Right hindlimb (tissue), 1 donor: ENCODE measurements at places on chromosomes 1 and 21.
A peak's percentile ranks its signal among the peaks of the same experiment; 100 is the strongest.

GRCh38 chr1:18013216-18013615 is 94.4 kb upstream of the IGSF21 start:
- DNase-seq = no peak

DNA sequence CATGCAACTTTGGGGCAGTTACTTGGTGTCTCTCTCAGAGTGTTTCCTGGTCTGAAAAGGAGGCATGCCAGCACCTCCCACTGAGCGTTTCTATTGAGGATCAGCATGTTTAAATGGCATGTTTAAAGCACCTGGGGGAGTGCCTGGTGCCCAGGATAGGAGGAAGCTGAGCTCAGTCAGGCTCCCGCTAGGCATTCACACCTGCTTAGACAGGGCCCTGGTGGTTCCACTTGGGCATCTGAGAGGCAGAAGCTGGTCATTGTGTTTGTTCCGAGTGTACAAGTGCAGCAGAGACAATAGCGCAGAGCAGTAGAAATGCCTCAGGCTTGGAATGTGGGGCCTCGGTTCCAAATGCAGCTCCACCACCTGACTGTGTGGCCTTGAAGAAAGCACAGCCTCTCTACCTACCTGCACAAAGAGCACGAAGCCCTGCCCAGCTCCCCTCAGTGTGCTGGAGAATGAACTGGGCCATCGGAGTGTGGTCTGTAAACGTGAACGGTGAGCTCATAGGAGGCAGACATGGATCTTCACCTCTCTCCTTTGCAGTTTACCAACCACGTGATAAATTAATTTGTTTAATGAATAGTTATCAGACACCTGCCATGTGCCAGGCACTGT is 20.3 kb upstream of the TMEM222 start:
- no peak for DNase-seq

- DNase-seq = no peak
Measured at GRCh38 chr1:169363046-169363730, 4.4 kb downstream of the NME7 start.

GRCh38 chr1:41891199-41891896 is 27.4 kb downstream of the HIVEP3 start:
- no peak for DNase-seq

- DNase-seq = no peak
Measured at GRCh38 chr1:155245163-155245524, 10.1 kb downstream of the ENTREP3 start.

DNA sequence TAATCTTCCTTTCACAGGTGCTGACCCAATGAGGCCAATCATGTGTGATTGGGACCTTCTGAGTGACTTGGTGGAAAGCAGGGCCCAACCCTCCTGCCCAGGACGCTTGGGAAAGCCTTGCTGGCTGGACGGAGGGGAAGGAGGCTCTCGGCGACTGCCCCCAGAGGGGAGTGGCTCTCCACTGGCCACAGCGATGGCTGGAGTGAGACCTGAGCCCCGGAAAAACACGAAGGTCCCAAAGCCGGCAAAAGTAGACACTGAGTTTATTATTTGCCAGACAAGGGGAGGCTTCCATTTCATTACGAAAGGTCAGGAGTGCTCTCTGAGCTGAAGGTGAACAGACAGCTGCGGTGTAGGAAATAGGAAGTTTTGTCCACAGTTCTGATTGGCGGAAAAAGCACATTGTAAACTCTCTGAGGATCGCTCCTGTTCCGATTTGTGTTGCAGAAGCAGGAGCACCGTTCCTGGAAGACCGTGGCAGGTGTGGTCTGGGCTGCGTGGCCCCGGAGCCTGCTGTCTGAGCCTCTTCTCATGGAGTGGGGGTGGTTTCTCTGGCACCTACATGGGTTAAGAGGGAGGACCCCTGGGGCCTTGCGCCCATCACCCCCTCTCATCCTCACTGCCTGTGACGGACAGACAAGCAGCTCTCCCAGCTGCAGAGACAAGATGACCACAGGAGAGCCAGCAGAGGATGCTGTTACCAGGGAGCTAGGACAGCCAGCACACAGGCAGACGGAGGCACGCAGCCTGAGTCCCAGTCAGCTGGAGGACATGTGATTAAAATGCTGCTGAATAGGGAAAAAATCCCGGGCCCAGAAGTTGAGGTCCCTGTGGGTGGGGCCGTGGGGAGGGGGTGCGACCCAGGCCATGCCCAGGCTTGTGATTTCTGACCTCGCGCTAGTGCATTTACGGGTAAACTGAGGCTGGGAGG is 41.5 kb downstream of the KRTAP10-1 start:
- no peak for DNase-seq

- no peak for DNase-seq
Measured at GRCh38 chr1:17198476-17199258, 6.3 kb upstream of the PADI1 start.

GRCh38 chr1:42450061-42450460 is 5.8 kb downstream of the ZMYND12 start:
- no peak for DNase-seq

- DNase-seq = no peak
Measured at GRCh38 chr1:24136956-24137539, 5.9 kb downstream of the IL22RA1 start.

GRCh38 chr1:204941421-204942338 is 71.0 kb downstream of the NFASC start:
- DNase-seq = peak; percentile 32

GRCh38 chr1:233518344-233518743 is 95.6 kb upstream of the KCNK1 start:
- DNase-seq = no peak

DNA sequence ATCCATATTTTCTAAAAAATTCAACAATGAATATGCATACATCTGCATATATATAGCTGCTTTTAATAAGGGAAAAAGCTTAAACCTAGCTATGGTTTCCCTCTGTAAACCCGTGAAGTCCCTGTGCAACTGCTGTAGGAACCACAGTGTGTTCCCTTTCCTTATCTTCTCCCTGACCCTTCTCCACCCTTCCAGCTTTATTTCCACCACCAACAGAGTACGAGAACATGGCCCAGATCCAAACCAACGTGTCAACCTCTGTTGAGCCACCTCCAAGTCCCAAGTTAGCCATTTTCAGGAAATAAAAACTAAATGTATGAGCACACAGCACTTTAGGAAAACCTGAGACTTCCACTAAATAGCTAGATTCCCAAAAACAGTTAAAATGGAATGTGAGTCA is 20.3 kb downstream of the SUSD4 start:
- no peak for DNase-seq

GRCh38 chr1:45442272-45442671 is 48.7 kb downstream of the TESK2 start:
- no peak for DNase-seq

GRCh38 chr1:55413286-55413685 is 198.1 kb upstream of the USP24 start:
- DNase-seq = no peak

DNA sequence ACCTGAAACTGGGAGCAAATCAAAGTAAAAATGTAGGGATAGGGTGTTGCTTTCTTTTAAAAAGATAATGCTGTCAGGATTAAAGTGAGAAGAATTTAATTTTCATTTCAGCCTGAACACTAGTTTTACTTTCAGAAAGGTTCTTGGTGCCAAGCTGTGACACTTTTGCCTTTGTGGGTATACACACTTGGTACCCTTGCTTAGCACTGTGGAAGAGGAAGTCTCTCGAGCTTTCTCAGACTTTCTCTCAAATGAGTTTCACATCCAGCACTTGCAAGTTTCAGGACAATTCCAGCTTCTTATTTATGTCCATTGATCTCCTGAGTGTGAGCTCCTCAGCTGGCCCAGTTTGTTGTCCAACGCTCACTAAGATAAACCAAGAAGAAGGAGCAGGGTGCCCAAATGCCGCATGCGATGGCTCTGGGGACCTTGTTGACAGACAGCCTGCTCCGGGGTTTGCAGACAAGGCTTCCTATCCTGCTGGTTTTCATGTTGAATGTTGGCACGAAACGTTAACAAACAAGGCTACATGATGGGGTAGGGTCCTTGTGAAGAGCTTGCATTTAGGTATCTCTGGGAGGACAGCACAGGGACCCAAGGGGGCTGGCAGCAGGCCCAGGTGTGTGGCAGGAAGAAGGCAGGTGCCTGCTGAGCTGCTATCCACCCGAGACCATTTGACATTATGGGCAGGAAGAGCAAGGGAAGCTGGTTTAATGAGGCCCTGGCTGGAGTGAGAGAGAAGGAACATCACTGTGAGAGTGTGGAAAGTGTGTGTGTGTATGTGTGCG is 79.7 kb downstream of the POFUT2 start:
- no peak for DNase-seq

DNA sequence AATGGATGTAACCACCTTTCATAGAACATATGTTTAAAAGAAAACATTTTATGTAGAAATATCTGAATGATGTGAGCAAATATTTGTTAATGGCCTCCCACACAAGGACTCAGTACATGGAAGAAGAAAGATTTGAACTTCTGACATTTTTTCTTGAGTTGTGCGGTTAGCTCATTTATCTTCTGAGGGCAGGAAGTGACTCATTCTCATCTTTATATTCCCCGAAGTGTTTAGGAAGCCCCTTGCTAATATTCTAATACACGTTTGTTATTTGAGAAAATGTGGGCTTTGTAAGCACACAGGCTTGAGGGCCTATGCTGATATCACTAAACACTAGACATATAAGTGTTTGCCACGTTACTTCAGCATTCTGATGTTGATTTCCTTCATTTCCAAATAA is 392.5 kb upstream of the PTBP2 start:
- no peak for DNase-seq

DNA sequence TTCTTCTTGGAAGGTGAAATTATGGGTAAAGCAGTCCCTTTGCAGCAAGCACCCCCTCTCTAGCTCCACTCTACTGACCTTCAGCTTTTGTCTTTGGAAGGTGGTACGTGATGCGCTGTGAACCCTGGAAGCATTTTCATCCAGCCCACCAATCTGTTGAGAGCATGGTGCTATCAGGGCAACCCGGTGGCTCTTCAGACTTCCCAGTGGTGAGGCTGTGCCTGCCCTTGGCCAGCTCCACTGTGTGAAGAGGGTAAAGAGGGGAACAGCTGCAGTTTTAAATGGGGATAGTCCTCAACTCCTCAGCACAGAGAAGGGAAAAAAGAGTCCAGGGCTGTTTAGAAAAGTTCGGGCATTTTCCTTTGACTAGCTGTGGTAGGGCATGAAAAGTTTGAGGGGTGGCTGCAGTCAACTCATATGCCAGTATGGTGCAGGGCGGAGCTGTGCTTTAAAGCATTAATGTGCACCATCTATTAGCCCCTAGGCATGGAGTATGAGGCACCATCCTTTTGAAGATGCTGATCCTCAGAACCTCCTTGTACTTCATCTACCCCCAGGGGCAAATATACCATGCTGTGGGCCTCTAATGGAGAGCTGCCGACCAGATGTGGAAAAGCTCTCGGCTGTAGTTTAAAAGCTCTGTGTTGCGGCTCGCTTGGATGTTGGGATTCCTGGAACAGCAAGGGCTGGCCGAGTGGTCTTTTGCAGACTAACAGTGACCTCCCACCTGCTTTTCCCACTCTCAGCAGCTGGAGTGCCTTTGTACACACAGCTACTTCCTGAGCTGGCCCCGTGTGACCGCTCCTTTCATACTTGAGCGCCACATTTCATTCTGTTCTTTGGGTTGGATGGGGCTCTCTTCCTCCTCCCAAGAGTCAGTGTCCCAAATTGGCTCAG is 123.0 kb downstream of the PEX14 start:
- peak; percentile 49 for DNase-seq

GRCh38 chr1:118862755-118863154 is 125.4 kb downstream of the TBX15 start:
- DNase-seq = no peak

- no peak for DNase-seq
Measured at GRCh38 chr1:192024881-192025280, 133.4 kb upstream of the RGS18 start.

DNA sequence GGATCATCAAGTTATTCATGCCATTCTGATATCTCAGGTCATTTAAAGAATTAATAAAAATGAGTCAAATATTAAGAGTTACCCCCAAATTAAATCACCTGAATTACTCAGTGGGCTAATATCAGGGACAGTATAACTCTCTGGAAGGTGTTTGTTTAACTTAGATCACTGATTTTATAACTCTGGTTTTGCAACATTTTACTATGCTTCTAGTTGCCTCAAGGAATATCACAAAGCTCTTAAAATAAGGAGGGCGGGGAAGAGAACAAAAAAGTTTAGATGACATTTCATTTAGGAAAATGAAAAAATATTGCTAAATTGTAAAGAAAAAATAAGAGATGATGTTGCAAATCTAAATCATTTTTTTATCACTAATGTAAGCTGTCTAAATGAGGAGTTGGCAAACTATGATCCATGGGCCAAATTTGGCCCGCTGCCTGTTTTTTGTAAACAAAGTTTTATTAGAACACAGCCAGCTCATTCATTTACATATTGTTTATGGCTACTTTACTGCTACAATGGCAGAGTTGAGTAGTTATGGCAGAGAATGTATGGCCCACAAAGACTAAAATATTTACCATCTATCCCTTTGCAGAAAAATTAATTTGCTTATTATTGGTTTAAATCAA is 31.9 kb upstream of the SLC19A2 start:
- no peak for DNase-seq

GRCh38 chr1:17184161-17184665 is 20.7 kb upstream of the PADI1 start:
- no peak for DNase-seq

DNA sequence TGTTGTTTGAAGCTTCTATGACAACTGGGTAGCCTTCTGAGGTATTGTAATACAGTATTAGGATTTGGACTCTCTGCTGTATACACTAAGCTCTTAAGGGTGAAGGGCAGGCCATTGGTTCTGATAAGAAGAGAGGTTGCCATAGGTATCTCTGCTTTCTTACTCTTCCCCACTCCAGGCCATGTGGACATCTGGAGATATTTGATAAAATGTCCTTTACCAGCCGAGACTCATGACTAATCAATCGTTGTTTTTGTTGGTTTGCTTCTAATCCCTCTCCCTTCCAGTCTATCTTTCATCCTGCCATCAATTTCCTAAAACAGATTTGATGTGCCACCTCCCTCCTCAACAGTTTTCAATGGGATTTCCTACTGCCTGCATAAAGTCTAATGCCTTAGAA is 64.6 kb upstream of the WDR26 start:
- DNase-seq = no peak
